ENCODE measurements at places on chromosomes 6 and 20. TPM values are rescaled to one million over a fixed set of nuclear protein-coding genes. Genes with fewer than 3 reads are reported as not detected.

NKX2-2 gene
- total RNA-seq = not detected

EYA4 gene
- total RNA-seq = 18.5 TPM

EYS gene
- total RNA-seq = not detected

DNA sequence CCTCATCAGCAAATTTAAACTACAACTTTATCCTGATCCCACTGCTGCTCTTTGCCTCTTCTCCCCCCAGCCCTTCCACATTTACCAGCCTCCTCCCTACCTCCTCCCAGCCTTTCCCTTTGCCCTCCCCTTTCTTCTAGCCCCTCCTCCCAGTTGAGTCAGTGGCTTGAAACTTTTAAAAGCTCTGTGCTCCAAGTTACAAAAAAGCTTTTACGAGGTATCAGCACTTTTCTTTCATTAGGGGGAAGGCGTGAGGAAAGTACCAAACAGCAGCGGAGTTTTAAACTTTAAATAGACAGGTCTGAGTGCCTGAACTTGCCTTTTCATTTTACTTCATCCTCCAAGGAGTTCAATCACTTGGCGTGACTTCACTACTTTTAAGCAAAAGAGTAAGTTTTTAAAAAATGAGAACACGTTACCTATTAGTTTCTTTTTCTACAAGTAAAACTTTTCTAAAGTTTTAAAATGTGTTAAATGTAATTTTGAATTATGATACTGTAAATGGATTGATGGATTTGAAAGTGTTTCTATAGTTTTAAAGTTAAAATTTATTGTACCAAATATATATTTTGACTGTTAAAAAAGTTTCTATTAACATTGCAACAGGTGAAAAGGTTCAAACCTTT is at the start of gene GJA1:
GJA1 (plus strand) TSS at position 203 of the 626 bp plus-strand sequence. CDS start 11,202 bp downstream, outside the sequence.
- DNase-seq = peak; percentile 27

GRCh38 chr20:41276317-41276751 is 41.2 kb downstream of the ZHX3 start:
- no peak for DNase-seq

DNA sequence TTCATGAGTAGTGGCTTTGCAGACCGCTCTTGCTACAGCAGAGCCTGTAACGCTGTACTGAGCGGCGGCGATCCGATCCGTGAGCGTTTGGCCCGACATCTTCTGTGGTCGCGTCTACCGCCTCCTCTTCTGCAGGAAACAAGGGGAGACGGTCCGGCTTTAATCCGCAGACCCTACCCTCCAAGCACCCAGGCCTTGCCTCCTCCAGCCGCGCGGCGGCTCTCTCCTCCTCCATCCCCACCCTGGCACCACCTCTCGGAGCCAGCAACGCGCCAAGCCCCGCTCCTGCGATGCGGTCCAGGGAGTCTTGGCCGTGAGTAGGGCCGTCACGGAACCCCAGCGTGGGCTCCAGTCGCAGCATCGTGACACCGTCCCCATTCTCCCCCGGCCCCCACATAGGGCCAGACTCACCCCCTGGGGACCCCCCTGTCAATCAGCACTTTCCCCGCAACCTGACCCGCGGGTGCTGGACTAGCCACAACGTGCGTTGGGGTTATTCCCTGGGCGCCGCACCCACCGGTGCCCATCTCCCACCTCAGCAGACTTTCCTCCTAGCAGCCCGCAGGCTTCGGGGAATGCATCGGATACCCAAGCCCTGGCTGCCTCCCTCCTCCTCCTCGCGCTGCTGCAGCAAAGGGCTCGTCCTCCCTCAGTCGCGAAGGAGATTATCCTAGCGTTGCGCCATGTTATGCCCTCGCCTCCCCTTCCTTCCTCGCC is 914 bp downstream of the SNAP91 start:
- no peak for DNase-seq
